ENCODE measurements at places on chromosomes 13 and 19.

DNA sequence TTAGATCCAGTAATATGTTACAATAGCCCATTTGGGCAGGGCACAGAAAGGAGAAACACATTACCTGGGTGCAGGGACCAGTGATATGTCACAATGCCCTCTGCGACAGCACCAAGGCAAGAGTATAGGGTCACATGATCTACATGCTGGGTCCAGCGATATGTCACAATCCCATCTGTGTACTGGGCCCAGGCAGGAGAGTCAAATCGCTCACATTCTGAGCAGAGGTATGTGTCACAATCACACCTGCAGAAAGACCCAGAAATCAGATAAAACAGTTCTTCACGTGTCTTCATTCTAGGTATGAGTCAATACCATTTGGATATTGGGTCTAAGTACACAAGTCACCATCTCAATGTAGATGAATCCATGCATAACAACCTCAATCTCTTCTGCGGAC, 7.1 kb upstream of the ZNF43 start:
- no peak for DNase-seq

DNA sequence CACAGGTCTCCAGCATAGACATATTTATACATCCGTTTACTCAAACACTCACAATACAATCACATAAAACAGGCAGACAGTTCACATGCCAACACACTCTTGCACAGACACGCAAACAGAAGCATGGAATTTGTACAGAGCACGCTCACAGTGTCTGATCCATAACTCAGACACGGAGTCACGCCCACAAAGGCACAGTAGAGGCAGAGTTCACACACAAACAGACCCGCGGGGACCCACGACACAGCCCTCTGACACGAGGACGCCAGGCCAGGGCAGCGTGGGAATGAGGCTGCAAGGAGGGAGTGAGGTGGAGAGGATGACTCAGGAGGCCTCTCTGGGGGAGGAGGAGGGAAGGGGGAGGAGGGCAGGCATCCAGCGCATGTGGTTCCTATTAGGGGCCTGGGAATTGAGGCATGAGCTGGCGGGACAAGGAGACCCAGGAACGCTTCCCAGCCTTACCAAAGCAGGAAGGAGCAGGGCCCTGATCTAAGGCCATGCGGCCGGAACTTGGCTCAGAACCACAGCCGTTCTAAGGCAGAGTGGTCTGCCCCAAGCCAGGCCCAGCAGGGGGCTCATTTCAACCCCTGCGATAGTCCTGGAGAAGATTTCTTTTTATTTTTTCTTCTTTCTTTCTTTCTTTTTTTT, 9.1 kb upstream of the OLFM2 start:
- no peak for DNase-seq

DNA sequence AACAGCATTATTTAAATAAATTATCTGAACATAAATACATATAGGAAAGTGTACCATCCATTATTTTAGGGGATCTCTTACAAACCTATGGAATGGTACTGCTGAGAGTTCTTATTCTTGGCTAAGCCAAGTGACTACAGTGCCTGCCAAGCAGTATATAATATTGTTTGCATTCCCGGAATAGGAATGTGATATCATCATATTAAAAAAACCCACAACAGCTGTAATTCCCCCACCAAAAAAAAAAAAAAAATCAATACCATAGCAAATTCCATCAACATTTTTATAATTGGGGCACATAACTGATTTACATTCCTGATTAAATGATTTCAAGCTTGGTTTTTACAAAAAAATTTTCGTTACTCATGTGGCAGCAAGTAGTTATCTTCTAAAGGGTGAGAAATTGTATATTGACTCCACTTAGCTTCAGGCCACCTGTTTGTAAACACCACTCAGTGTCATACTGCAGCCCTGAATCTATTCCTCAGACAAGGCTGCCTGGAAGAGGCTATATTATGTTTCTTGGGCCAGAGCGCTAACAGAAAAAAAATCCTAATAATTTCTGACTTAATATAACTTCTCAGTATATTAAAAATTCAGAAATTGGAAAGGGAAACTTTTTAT, 278.1 kb downstream of the DNAJC15 start:
- no peak for DNase-seq

DNA sequence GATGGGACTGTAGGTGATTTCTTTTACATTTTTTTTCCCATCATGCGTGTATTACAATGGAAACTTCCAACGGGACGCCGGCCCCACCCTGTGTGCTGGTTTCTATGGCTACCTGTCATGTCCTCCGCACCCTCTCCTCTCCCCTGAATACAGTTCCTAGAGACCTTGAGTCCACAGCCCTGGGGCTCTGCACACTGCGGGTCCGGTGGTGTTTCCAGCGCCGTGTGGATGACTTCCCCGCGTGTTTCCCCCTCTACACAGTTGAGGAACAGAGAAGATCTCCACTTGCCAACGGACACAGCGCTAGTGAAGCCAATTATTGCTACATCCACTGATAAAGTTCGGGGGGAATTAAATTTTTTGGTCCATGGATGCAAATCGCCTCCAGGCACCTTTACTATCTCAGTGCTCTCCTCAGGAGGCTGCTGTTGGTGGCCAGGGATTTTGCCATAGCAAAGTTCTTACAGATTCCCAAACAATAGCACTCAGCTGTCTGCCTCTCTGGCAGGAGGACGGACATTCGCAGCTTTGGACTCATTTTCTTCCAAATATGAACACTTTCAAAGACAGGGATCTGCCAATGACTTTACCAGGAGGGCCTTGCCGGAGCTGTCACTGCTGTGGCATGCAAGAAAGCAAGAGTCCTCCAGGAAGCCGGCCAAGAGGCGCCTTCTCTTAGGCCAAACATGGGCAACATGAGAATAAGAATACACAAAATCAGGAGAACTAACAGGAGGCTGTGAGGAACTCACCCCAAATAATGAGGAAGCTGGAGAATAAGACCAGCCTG, 39.3 kb upstream of the GAS6 start:
- no peak for DNase-seq

DNA sequence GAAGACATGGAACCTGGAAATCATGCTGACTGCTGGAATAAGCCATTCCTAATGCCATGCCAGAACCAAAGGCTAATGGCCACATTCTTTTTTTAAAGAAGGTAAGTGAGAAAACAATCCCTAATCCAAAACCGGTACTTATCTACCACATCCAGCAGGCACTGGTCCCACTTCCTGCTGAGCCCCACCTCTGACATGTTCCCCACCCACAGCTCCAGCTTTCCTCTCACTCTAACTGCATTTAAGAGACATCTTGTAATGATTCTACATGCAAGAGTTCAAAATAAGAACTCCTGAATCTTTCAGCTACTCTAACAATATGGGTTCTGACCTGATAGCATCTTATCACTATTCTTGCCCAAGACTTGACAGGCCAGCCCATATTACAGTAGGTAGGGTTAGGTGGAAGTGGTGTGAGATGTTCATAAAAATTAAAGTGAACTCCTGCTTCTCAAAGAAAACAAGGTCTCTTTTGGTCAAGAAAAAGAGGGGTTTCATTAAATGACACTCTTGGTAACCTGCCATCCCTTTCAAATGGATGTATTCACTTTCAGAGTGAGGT, 41.9 kb downstream of the N4BP2L2 start:
- no peak for DNase-seq

- no peak for DNase-seq
Observed at GRCh38 chr19:31296741-31297390, 52.4 kb downstream of the TSHZ3 start.

DNA sequence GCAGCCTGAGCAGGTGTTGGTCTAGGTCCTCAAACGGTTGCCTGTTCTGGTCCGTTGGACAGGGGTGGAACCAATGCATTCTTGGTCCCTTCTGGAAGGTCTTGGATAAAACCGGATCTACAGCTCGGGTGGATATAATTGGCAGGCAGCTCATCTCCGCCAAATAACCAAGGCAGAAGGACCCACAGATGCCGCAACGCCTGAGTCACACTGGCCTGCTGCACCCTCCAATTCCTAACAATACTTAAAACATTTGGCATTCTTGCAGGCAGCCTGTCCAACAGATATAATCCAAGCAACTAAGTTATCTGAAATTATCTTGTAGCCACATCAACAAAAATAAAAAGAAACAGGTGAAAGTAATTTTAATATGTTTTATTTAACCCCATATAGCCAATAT, 59.0 kb upstream of the FGF14 start:
- no peak for DNase-seq

GRCh38 chr19:50537769-50538230, 24.1 kb upstream of the ASPDH start:
- DNase-seq: peak; percentile 55

DNA sequence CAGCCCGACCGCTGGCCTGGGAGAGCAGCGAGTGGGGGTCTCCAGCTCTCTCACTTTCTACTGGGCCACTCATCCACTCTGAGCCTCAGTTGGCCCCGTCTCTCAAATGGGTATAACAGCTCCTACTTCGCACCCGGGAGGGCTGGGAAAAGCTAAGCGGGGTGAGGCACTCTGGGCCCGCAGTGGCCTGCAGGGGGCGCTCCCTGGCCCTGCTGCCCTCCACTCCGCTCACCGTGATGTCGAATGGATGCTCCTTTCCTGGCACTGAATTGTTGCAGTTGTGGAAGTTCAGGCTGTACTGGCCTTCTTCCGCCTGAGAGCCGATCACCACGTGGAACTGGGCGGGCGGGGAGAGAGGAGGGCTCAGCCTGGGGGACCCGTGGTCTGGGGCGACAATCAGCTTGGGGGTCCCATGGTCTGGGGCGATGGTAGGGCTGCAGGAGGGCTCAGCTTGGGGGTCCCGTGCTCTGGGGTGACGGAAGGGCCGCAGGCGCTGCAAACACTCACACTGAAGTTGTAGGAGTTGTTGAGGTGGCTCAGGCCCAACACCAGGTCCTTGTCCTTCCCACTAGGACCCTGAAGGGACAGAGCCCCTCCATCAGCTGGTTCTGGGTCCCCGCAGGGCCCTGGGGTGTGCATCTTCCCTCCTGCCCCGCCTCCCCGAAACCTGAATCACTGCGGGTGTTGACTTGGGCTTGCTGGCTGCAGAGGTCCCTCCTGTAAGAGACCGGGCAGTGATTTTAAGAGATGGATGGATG, 3.9 kb downstream of the GPR108 start:
- DNase-seq: no peak

- no peak for DNase-seq
Observed at GRCh38 chr19:34687348-34687747, 9.9 kb downstream of the ZNF302 start.

- DNase-seq: peak; percentile 45
Observed at GRCh38 chr19:45569619-45570421, 14.8 kb downstream of the OPA3 start.

GRCh38 chr13:97135883-97136282, 86.2 kb upstream of the MBNL2 start:
- DNase-seq: no peak

GRCh38 chr19:14529254-14530004, at the start of gene TECR:
Gene TECR, plus strand, starts transcription at chr19:14529594. Its CDS starts 103 bp downstream, at chr19:14529697.
- peak; percentile 99 for DNase-seq

GRCh38 chr13:111049791-111050538, 65.1 kb upstream of the ARHGEF7 start:
- DNase-seq: no peak

DNA sequence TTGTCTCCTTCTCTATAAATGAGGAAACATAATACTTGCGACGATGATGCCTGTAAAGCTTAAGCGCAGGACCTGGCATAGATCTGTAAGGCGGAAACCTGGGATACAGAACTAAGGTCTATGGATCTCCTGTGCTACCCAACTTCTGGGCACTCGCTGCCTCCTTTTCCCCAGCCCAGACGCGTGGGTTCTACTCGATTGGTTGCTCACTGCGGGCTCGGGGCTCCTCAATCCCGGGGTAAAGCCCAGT, 615 bp upstream of the PSMC4 start:
- no peak for DNase-seq

DNA sequence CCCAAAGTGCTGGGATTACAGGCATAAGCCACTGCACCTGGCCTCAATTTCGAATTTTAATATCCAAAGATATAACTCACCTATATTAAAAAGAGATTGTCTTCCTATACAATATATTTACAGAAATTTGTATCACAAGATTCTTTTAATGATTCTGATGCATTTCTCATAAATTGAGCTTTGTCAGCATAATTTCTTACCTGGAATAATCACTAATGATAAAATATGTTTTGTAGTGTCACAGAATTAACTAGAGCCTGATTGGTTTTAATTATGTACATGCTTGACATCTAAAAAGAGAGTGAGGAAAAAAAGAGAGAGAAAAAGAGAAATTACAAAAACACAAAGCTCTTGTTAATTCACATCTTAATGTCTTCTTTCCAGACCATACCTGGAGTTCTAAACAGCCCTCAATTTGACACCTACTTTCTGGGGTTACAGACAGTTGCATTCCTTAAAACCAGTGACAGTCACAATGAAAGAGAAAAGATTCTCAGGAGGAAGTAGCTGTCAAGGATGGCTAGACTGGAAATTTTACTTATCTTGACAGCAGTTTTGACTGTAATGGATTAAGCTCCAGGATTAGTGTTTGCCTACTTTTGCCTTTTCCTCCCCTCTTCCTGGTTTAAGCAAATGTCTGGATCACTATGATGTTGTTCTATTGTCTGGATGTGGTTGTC, 214.4 kb downstream of the SPRY2 start:
- DNase-seq: no peak

DNA sequence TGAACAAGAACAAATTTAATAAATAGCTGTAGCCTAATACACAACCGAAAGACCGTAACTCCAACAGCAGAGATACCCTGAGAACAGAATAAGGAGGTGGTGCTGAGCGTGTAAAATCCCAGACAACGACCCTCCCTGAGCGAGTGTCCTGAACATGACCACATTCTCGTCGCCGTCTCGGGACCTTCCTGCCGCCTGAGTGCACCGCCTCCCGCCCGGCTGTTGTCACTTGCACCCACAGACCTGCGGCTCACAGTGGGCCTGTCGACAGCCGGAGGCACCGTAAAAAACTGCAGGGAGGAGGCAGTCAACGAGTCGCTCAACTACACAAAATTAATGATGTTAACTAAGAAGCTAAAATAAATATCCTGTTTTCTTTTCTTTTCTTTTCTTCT, 35.8 kb upstream of the GRTP1 start:
- no peak for DNase-seq

DNA sequence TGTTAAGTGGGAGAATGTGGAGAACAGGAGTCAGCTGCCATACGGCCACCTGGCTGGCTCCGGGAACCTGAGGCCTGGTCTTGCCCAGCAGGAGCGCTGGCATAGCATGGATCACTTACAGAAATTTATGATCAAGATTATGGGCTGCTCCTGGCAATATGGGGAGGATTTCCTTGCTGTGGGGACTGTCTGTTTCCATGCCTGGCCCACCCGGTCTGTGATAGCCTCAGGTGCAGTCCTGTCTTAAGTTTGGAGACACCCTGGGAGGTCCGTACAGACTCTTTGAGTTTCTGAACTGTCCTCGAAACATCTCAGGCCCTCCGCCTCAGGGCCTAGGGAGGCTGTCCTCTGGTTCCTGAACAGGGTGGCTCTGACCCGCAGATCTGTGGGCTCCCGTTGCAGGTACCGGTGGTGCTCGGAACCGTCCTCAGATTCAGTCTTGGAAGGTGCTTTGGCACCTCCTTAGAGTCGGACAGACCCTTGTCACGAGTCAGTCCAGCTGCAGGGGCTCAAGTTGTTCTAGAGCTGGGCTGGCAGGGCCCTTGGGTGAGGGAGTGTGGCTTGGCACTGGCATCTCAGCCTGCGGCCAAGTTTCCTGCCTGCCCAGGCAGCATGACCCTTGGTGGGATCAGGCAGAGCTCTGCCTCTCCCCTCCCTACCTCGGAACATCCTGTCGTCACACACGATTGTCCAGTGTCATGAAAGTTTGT, 4.9 kb downstream of the TFDP1 start:
- no peak for DNase-seq
